ENCODE measurements at places on chromosomes 5 and 9. TPM values are rescaled to one million over a fixed set of nuclear protein-coding genes. Genes with fewer than 3 reads are reported as not detected.
A peak's percentile ranks its signal among the peaks of the same experiment; 100 is the strongest.

DNA sequence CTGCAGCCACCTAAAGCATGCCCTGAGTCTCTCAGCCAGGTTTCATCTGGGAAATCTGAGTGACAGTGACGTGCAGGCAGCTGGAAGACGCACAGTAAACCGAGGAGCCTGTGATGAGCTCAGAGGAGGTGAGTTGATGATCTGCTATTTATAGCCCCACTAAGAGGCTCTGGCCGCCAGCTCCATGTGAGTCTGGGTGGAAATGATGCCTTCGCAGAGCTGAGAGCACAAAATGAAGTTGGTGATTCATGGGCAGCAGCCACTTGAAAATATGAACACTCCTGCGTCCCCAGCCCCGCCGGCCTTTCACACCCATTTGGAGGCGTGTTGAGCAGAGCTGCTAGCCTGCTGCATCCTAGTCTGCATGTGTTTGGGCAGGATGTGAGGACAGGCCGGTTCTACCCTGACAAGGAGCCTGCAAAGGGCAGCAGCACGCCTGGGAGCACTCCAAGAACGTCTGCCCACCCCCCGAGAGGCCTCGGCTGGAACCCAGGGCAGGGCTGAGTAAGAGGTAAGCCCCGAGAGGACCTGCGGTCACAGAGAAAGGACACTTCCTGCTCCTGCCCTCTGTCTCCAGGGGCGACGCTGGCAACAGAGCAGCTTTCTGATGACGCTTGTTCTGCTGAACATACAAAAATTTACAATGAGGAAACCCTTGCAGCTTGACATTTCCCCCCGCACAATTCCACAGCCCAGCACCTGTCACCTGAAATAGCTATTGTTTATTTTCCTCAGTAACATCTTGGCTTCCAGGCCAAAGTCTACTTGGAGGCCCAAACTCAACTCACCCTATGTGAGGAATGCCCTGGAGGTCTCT is 25.1 kb upstream of the CDKN2AIPNL start:
- peak; percentile 75 for DNase-seq

- DNase-seq = no peak
Observed at GRCh38 chr9:83444110-83444509, 94.1 kb downstream of the FRMD3 start.

DNA sequence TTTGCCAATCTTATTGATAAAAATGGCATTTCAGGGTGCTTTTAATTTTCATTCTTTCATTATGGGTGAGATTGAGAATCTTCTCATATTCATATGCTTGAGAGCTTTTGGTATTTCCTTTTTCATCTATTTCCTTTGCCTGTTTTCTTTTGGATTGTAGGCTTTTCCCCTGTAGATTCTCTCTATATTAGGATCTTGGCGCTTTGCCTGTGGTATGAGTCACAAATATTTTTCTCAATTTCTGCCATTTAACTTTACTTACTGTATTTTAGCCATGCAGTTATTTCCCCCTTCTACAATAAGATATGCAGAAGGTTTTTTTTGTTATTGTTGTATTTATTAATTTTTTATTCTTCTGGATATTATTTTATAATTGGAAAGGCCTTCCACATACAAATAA is 21.5 kb upstream of the KLF9 start:
- no peak for DNase-seq

DNA sequence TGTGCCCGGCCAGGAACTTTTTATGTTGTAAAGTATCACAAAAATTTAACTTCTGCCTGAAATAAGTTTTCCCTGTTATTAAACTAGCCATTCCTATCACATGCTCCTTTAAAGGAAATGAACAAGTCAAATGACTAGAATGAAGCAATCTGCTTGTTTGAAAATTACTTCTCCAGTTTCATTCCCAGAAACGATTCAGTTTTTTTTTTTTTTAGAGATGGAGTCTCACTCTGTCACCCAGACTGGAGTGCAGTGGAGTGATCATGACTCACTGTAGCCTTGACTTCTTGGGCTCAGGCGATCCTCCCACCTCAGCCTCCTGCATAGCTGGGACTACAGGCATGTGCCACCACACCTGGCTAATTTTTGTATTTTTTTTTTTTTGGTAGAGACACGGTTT is 13.3 kb upstream of the GNG10 start:
- DNase-seq = no peak

DNA sequence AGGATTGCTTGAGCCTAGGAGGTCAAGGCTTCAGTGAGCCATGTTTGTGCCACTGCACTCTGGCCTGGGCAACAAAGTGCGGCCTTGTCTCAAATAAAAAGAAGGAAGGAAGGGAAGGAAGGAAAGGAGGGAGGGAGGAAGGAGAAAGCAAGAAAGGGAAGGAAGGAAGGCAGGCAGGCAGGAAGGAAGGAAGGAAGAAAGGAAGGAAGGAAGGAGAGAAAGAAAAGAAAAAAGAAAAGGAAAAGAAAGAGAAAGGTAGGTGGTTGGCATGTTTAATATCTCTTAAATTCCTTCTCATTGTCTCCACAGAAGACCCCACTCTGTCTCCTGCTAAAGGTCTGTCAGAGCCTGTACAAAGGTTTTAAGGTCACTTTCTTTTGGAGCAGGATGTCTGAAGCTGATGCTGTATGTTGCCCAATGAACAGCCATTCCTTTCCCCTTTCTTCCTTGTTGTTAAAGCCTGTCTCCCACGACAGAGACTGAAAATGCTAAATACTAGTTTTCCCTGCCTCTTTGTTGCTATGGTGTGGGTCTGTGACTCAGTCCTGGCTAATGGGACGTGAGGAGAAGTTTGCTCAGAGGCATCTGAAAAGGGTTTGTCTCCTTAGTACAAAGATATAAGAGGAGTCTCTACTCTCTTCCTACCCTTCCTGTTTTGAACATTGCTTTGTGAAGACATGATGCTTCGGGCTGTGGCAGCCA is 213.3 kb downstream of the PCSK1 start:
- no peak for DNase-seq

- no peak for DNase-seq
Observed at GRCh38 chr9:109228093-109228642, 61.1 kb upstream of the FRRS1L start.

DNA sequence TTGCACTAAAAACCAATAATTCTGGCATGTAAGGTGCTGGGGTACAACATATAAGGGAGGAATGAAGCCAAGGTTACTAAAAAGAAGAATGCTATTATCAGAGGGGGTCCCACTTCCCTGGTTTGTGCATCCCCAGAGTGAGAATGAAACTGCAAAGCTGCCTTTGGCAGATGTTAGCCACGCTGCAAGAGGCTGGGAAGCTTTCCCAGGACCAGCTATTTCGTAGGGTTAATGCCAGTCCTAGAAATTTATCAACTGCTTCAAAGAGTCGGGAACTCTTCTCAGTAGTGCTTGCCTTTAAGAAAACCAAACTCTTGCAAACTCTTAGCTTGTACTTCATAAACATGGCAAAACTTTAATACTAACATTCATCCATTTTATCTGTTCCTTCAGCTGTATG is 87.5 kb upstream of the NR5A1 start:
- DNase-seq = no peak

DNA sequence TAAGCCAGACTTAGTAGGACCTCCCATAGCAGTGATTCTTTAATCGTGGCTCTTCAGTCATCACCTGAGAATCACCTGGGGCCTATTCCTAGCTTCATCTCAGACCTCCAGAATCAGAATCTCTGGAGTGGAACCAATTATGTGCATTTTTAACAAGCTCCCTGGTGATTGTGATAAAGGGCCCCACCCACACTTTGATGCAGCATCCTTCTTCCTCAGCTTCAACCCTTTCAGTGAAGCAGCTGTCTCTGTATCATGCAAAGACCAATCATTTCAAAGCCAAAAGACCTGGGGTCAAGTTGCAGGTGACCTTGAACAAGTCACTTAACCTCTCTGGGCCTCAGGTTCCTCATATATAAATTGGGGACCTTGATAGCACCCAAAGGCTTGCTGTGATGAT is 17.1 kb downstream of the FBXO10 start:
- DNase-seq = no peak

GRCh38 chr9:133572821-133573361 is 36.3 kb downstream of the FAM163B start:
- no peak for DNase-seq

- DNase-seq = no peak
Observed at GRCh38 chr5:41408676-41409443, 101.5 kb downstream of the PLCXD3 start.

DNA sequence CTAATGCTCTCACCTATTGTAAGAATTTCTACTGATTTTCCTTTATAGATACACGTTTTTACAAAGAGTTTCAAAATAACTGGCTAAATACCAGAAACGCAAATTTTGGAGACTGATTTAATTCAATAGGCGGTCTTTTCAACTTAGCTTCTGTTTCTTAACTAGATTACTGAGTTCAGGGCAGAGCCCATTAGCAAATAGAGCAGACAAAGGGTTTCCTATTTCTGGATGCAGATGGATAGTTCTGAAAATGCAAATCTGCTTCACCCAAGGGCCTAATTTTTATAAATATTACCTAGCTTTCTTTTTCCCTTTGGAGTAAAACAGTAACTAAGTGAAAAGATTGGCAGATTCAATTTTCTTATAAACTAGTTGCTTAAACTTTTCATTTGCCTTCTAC is 13.6 kb upstream of the KIAA1958 start:
- DNase-seq = no peak

DNA sequence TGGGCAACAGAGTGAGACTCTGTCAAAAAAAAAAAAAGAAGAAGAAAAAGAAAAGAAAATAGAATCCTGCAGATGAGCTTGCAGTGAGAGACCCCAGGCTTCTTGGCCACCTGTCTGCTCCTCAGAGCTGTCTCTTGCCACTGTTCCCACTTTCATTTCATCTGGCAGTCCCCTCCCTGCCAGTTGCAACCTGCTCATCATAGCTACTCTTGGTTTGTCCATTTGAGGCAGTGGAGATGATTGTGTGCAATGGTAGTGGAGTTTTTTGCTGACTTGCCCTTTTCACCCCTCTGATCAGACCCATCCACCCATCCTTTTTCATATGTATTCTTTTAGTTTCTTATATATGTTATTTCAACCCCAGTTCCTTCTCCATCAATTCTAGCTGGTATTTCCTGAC is 28.7 kb downstream of the ANKRD33B start:
- no peak for DNase-seq

DNA sequence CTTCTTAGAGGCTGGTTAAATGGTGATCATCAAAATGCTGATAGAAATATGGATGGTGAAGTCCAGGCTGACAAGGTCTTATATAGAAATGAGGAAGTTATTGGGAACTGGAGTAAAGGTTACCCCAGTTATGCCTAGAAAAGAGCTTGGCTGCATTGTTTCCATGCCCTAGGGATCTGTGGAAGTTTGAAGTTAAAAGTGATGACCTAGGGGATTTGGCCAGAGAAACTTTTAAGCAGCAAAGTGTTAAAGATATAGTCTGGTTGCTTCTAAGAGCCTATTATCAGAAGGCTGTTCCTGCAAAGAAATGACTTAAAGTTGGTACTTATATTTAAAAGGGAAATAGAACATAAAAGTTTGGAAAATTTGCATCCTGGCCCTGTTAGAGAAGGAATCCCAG is 200.3 kb downstream of the ICE1 start:
- no peak for DNase-seq

DNA sequence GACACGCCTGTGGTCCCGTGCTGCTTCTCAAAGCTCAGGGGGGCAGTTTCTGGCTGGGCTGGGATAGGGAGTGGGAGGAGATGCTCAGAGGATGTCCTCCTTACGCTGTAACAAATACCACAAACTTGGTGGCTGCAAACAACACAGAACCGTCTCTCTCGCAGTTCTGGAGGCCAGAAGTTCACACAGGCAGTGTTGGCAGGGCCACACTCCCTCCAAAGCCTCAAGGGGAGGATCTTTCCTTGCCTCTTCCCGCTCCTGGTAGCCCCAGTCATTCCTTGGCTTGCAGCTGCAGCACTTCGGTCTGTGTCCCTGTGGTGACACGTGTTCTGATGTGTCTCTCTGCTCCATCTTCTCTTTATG is 10.4 kb upstream of the ORM1 start:
- DNase-seq = no peak

DNA sequence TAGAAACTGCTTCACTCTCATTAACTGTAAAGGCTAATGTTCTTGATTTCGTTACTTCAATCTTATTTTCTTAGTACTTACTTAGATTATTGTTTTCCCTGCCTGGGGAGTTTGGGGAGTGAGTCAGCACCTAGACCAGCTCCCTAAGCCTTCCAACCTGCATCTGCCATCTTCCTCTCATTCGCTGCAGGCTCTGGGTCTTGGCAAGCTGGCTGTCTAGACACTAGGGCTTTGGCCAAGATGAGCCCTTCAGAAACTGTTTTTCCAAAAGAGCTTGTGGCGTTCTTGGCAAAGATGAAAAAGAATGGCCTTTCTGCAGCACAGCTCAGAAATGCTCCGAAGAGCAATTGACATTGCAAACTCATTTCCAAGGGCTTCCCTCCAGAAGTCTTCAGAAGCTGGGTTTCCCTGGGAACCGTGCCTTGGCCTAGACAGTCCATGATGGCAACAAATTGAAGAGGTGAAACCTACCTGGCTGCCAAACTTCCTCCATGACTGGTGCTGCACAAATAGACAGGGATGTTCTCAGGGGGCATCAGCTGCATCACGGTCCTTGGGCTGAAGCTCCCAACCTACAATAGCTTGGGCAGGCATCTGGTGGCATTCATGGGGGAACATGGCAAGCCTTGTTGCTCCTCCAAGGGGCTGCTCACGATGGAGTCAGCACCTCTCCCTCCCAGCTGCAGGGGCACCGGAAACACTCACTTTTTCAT is 76.6 kb downstream of the NSUN2 start:
- no peak for DNase-seq

- DNase-seq = no peak
Observed at GRCh38 chr5:178739452-178740180, 9.2 kb upstream of the ZNF354A start.

GRCh38 chr5:14545308-14545707 is 36.3 kb upstream of the OTULINL start:
- DNase-seq = no peak

GRCh38 chr9:135554718-135555117 is 6.8 kb upstream of the PAEP start:
- no peak for DNase-seq

DNA sequence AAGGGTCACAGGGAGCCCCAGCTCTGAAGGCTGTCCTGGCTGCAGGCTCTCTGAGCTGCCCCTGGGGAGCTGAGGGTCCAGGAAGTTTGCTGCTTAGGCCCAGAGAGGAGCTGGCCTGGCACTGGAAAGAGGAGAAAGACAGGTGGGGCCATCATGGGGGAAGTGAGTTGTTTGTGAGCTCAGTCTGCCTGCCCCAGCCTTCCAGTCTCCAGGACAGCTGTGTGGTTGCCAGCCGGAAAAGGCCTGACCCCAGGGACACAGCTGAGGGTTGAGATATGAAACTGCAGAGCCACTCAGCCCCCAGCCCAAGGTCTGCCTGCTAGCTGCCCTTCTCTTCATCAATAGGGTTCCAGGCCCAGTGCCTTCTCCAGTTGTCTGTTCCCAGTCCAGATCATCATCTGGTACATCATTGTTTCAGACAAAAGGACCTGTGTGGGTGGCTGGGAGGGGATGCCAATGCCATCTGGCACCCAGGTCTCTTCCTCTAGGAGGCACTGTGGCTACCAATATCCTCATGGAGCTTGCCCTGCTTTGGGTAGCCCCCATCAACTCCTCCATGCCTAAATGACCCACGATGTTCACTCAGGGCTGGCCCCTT is 4.3 kb upstream of the DDX41 start:
- DNase-seq = no peak

Gene SPINK13
- total RNA-seq = not detected

Gene TRAF1
- 91.6 TPM for total RNA-seq

Gene STPG3
- total RNA-seq = not detected

Gene UBLCP1
- total RNA-seq = 42.0 TPM

Gene NCS1
- 18.7 TPM for total RNA-seq

Gene SPINK1
- total RNA-seq = not detected

Gene SLC45A2
- not detected for total RNA-seq

Gene TMEM171
- total RNA-seq = not detected

Measured in activated T-cell treated with anti-CD3 and anti-CD28 coated beads, Interleukin-2, amount 50 U/mL, for 72 hours (primary cell).